ENCODE measurements at places on chromosomes 4 and X.

- no peak for DNase-seq
Observed at GRCh38 chr4:8308856-8309771, 39.6 kb downstream of the HTRA3 start.

GRCh38 chrX:133054761-133055405 is 42.0 kb downstream of the USP26 start:
- no peak for DNase-seq

DNA sequence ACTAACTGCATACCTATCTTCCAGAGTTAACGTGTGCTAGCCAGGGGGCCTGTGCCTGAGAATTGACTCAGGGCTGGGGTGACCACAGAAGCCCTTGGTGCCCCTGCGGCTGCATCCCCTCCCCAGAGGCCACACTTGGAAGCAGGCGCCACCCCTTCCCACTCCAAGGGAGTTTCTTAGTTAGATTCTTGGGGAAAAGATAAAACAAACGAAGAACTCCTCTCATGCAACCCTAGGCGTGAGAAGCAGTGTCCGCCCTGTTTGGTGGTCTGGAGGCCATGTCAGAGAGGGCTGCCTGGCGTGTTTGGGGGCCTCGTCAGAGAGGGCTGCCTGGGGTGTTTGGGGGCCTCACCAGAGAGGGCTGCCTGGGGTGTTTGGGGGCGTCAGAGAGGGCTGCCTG is 50.3 kb upstream of the HGFAC start:
- no peak for DNase-seq

GRCh38 chrX:24262309-24262708 is 51.6 kb downstream of the SUPT20HL2 start:
- no peak for DNase-seq

GRCh38 chrX:153463031-153463430 is 7.3 kb downstream of the HAUS7 start:
- DNase-seq, result no peak

DNA sequence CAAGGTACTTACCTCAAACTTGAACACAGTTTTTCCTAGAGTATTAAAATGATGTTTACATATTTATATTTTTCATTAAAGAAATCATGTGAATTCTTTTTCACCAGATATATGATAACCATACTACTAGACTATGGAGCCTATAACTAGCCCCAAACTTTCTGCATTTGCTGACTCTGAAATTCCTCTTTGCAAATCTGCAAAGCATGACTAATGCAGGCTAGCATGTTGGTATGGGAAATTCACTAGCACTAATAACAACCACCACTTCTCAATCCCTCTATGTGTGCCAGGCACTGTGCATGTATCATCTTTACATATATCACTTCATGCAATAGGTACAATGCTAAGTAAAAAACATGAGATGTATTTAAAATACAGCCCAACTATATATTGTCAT is 51.1 kb downstream of the SLC10A7 start:
- no peak for DNase-seq

GRCh38 chrX:109440475-109440874 is 41.4 kb downstream of the GUCY2F start:
- DNase-seq, result no peak

GRCh38 chr4:47122592-47123291 is 91.4 kb downstream of the GABRB1 start:
- no peak for DNase-seq

DNA sequence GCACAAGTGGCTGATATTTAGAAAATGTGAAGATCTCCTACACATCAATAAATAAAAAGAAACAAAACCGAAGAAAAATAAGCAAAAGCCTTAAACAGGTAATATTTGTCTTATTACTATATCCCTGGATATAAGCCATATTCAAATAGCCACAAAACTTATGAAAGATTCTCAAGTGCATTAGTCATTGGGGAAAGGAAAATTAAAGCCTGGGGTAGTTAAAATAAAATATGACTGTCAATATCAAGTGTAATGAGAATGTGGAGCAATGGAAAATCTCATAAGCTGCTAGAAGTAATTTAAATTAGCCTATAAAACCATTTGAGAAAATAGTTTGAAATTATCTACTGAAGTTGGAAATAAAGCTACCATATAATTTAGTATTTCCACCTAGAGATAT is 399.9 kb downstream of the GASK1B start:
- no peak for DNase-seq

DNA sequence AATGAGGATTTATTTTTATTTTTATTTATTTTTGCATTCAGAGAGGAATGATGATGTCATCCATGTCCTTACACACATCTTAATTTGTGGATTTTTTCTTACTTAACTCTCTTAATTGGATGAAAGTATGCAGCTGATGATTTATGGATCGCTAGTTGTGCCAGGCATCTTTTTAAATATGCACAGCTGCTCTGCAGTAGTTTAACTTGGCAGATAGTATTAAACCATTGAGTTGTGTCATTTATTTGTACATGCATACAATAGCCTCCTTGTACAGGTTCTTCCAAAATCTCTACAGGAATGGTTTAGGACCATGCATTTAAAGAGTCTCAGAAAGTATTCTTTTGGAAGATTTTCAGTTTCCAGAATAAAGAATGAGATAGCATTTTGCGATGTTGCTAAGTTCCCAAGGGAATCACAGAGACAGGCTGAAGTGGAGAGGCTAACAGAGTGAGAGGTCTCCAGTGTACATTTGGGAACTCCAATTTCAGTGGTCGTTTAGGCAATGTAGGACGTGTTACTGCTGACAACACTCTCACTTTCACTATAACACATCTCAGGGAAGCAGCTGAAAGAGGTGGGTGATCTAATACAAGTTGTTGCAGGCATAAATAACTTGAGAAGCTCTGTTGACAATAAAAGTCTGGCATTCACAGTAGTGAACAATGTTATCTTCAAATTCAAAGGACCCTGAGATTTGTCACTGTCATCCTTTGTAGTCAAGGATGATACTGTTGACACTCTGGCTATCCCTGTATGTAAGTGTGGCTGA is 49.9 kb upstream of the SCRG1 start:
- no peak for DNase-seq

DNA sequence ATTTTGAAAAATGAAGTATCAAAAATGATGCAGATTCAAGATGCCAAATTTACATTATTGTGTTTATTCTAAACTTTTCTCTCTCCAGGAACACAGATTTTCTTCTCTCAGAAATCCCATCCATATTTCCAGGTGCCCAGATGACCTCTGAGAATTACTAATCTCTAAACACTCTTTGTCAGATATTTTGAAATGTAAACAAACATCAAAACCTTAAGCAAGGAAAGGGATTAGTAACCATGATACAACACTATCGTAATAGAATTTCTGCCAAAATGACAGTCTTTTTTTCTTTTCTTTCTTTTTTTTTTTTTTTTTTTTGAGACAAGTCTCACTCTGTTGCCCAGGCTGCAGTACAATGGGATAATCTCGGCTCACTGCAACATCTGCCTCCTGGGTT is 76.7 kb downstream of the PDS5A start:
- no peak for DNase-seq

GRCh38 chr4:186651624-186652023 is 72.0 kb downstream of the FAT1 start:
- no peak for DNase-seq

GRCh38 chr4:8761824-8762205 is 109.8 kb downstream of the HMX1 start:
- DNase-seq, result no peak

DNA sequence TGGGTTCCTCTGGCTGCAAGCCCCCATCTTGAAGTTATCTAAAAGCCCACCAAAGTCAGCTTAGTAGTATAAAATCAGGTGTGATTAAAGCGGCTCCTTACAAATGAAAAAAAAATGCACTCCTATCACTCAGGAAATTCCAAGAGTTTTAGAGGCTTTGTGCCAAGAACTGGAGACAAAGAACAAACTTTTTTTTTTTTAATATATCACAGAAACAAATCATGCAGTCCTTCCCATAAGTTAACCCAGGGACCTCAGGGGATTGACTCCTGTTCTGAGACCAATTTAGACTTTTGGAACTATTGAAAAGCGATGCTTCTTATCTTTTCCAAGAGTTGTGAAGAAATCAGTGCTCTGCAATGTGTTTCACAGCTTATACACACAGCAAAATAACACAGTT is 53.6 kb downstream of the HHIP start:
- DNase-seq, result no peak

- DNase-seq, result no peak
Observed at GRCh38 chrX:133926099-133926498, 59.3 kb downstream of the GPC3 start.

DNA sequence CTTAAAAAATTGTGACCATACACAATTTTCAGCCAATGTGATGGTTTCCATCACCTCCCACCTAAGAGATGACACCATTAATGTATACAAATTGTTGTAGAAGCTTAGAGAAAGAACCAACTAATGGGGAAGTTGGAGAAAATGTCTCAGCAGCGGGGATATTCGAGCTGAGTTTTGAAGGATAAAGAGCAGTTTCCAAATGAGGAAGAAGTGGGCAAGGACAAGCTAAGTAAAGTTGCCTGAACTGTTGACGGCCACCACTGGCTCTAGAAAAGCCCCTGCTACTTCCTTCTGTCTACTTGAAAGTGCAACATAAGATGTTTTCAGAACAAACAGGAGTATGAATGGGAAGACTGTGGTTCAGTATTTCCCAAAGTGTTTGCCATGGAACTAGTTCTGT is 92.0 kb downstream of the CHRNA9 start:
- DNase-seq, result no peak

DNA sequence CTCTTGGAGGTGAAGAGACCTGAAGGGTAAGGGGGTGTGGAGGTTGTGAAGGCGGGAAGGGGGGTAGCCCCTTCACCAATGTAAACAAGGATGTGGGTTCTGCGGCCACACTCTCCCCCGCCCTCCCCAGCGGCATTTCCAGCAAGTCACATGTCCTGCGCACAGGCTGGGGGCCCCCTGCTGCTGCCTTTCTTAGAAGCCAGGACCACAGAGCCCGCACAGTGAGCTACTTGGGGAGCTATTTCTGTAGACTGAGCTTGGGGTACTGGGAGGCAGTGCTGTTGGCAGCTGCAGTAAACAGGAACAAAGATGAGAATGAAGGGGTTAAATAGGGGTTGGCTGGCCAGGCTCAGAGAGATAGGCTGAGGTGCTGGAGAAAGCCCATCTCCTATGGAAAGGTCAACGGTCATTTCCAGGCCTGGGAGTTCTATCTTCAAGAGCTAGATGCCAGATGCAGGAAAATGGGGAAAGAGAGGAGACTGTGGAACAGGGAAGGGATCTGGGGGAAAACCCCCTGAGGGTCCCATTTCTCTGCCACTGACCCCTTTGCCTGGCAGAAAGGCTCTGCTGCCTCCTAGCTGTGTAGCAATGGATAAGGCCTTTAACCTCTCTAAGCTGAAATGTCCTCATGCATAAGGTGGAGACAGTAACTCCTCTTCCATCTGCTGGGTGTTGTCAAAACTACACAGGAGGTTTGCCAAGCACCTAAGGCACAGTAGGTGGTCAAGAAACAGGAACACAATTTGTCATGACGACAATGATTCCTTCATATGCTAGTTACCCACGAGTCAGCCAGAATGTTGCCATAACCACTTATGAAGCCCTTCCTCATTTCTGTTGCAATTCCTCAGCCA is 18.5 kb upstream of the PIM2 start:
- peak; percentile 65 for DNase-seq

DNA sequence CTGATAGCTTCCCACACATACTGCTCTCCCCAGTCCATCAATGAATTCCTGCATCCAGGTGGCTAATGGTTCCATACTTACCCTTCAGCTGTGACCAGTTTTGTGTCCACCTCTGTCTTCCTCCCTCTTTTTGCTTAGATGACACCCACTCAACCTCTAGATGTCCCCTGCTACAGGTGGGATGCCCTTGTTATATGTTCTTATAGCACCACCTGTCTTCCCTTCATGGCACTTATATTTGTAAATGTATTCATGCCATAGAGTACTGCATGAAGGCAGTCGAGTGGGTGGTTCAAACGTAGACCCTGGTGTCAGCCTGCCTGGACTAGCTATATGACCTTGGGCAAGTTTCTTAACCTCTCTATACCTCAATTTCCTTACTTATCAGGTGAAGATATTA is 6.5 kb upstream of the USP46 start:
- no peak for DNase-seq

DNA sequence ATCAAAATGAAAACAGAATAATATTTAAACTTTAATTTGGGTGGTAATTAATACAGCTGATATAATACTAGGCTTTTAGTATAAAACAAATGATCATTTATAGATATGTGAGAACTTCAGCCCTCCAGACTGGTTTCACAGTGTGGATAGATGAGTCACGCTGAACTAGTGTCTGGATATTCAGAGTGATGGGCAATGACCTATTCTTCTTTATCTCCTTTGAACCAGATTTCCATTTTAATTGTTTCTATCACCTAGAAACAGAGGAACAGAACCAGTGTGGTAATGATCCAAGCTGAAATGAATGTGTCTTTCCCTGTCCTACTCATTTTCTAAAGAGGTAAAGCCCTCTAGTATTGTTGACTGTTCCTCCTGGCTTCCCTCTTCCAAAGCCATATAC is 155.2 kb upstream of the GK2 start:
- DNase-seq, result no peak

DNA sequence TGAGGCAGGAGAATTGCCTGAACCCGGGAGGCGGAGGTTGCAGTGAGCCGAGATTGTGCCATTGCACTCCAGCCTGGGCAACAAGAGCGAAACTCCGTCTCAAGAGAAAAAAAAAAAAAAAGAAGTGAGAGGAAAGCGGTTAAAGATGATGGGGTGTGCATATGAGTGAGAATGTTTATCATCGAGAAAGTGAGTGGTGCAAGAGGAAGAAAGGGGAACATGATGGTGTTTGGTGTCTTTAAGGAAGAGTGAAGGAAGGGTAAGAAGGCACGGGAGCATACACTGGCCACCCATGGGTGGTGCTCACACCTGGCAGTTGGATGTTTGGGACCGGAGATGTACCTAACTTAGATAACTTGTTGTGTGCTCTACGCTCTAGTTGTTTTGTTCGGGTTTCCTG is 62.2 kb downstream of the STOX2 start:
- DNase-seq, result no peak

- DNase-seq, result no peak
Observed at GRCh38 chr4:39664828-39665731, 26.4 kb upstream of the SMIM14 start.

DNA sequence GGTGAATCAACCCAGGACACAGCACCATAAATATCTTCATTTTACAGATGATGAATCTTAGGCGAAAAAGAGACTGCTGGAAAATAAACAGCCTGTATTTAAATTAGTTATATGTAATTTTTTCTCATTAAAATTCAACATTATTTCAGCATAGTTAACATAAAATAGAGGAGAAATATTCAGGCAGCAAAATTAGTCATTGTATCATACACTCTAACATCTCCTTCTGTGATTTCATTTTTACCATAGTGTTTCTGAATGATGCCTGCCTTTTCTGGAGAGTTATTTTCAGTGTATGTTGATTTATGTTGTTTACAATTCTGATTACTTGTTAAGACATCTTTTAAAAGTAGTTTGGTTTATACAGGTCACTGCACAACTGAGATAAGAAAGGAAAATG is 82.3 kb upstream of the KCNIP4 start:
- no peak for DNase-seq

DNA sequence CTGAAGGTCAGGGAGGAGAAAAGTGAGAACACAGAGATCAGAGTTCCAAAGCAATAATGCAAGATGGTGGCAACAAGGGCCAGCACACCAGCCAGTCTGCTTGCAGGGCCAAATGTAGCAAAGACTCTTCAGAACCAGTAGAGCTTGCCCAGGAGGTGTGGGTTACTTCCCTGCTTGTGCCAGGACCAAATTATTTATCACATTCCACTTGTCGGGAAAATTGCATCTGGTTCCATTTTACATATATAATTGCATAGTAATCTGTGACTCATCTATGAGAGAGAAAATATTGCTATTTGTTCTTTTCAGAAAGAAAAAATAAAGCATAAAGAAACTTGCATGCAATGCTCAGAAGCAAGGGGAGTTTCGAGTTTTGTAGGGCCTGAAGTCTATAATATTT is 41.4 kb downstream of the MAML3 start:
- no peak for DNase-seq

GRCh38 chr4:157795495-157795894 is 377.3 kb downstream of the GASK1B start:
- no peak for DNase-seq

Data from stimulated activated CD8-positive, alpha-beta memory T cell treated with anti-CD3 and anti-CD28 coated beads, Interleukin-15, amount 100 ng/mL, for 24 hours (primary cell).